ENCODE measurements at places on chromosomes 2 and 18.

DNA sequence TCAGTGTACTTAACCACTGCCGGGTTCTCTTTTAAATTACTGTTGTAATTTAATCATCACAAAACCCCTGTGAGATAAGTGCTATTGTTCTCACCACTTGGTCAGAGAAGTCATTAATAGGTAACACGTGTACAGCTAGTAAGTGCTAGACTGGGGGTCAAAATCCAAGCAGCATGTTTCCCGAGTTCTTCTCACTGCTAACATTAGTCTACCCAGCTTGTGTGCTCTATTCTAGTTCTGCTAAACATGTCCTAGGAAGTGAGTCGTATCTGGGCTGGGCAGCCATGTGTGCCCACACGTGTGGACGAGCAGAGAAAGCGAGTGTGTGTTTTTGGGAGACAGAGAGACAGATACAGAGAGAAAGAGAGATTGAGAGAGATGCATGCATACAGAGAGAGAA lies 94.1 kb downstream of the BIN1 start:
- DNase-seq = no peak

GRCh38 chr18:6561862-6562291 lies 147.2 kb upstream of the L3MBTL4 start:
- no peak for DNase-seq

DNA sequence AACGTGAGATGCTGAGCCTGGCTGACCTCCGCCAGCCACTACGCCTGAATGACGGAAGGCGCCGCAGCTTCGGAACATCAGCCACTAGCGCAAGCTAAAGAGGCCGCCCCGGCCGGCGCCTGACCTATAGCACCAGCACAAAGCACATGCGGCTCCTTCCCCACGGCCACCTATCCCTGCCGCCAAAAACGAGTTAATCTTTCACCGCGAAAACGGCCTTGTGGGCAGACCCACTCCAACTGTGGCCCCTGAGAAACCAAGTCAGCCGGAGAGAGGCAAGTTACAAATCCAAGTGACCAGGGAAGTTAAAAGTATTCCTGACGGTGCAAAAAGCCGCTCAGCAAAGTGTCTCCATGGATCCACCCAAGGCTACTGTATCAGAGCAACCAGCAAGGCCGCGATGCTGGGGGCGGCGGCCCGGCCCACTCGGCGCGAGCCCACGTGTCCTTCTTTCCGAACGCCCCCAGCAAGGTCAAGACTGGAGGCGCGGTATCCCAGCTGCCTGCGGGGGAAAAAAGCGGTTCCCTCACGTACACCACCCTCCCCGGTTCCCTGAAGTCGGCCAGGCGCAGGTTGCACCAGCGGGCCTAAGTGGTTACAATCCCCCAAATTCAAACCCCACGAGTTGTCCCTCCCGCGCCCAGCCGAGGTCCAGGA lies 575 bp downstream of the HSPD1 start:
- DNase-seq = no peak

DNA sequence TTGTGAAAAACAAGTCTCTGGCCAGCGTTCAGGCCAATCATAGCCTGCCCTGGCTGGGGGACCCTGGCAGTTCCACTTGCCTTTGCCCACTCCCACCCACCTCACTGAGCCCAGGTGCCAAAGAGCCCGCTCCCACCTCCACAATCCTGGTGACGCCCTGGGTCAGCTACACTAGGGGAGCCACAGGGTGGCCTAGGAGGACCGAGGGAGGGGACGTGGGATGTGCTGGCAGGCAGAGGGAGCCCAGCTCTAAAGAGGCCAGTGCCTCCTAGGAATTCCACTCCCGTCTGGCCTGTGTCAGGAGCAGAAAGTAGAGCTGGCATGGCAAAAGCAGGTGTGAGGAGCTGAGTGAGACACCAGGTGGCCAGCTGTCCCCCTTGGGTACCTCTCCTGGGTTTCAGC lies 49.3 kb downstream of the TNS1 start:
- DNase-seq = no peak

- no peak for DNase-seq
Observed at GRCh38 chr18:50992351-50992762, 24.5 kb downstream of the ELAC1 start.
